Caki2 (cell line): ENCODE measurements at places on chromosomes 2 and 18.

- DNase-seq = no peak
Observed at GRCh38 chr2:239002954-239003623, 155.2 kb downstream of the TWIST2 start.

DNA sequence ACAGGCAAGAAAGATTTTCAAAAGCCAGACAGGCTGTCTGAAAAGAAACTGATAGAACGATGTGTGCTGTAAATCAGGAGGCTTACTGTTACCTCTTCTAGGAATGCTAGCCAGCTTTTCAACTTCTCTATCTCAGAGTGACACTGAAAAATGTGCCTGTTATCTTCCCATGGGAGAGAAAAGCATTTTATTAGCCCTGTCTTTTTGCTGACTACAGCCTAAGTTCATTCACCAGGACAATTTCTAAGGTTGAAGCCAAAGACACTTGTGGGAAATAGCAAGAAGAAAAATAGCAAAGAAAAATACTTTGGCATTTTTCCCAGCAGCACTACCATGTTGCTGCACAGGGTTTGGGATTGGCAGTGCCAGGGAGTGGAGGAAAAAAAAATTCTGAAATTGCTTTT, 34.0 kb downstream of the ABCB11 start:
- DNase-seq = no peak

- no peak for DNase-seq
Observed at GRCh38 chr2:113709022-113709421, 47.4 kb downstream of the SLC35F5 start.

DNA sequence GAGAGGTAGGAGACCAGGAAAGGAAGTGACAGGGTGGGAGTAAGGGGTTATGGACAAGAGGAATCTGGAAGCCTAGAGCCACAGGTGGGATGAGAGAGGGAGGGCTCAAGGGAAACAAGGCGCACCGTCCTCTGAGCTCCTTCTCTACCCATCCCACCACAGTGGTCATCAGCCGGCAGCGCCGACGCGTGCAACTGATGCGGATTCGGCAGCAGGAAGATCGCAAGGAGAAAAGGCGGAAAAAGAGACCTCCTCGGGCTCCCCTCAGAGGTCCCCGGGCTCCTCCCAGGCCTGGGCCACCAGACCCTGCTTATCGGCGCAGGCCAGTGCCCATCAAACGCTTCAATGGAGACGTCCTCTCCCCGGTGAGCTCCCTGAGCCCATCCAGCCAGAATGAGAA, 5.2 kb downstream of the TMEM198 start:
- no peak for DNase-seq

DNA sequence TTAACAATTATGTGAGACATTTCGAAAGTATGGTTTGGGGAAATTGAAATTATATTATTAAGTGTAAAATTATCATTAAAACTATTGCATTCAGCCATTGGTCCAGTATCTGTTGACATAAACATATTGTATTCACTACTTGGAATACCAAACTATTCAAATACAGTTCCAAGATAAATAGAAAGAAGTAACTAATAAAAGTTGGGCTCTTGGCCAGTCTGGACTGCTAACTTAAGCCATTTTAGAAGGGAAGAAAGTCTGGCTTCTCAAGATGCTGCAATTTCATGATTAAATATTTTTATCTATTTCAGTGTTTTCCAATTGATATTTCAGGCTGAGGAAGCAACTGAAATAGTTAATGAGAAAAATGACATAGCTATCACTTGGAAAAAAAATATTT, 109.8 kb upstream of the CHRNA1 start:
- no peak for DNase-seq

DNA sequence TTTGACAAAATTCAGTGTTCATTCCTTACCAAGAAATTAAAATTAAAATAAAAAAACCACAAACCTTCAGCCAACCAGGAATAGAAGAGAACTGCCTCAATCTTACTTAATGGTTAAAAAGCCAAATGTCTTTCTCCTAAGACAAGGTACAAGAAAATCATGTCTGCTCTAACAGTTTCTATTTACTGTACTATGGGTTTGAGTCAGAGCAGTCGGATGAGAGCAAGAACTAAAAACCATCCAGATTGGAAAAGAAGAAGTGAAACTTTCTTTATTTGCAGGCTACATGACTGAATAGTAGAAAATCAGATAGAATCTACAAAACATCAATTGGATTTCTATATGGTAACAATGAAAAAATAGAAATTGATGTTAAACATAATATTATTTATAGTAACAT, 555.5 kb upstream of the TNP1 start:
- DNase-seq = no peak

DNA sequence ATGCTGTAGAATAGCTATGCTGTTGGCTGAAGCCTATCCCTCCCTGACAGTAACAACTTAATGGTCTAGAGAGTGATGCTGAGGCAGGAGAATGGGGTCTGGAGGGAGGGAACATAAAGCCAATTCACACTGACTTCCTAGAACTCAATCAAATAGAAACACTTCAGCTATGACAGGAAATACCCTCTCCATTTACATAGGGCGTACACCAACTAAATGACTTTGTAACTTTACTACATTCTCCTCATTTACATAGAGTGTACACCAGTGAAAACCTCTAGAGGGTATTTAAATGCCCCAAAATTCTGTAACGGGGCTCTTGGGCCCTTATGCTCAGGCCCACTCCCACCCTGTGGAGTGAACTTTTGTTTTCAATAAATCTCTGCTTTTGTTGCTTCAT, 41.5 kb downstream of the YPEL5 start:
- DNase-seq = no peak

- DNase-seq = no peak
Observed at GRCh38 chr2:85746321-85747004, 7.3 kb upstream of the ATOH8 start.

DNA sequence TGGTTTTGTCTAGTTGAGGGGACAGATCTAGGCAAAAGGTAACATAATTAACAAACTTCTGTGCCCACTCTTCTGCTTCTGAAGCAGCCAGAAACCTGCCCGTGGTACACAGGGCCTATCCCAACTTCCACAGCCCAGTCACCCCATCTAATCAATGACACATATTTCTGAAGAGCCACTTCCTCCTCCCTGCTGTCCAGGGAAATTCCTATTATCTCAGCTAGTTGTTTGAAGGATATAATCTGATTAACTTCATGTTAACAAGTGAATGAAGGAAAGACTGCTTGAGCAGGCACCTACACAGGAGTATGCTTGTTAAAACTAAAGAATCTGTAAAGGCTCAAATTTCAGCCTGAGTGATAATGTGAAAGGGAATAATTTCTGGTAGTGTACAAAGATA, 61.4 kb downstream of the CCDC148 start:
- peak; percentile 12 for DNase-seq

GRCh38 chr2:23386339-23387220, 1.6 kb downstream of the KLHL29 start:
- DNase-seq = peak; percentile 45

GRCh38 chr2:66236067-66236685, 198.7 kb upstream of the MEIS1 start:
- DNase-seq = no peak

DNA sequence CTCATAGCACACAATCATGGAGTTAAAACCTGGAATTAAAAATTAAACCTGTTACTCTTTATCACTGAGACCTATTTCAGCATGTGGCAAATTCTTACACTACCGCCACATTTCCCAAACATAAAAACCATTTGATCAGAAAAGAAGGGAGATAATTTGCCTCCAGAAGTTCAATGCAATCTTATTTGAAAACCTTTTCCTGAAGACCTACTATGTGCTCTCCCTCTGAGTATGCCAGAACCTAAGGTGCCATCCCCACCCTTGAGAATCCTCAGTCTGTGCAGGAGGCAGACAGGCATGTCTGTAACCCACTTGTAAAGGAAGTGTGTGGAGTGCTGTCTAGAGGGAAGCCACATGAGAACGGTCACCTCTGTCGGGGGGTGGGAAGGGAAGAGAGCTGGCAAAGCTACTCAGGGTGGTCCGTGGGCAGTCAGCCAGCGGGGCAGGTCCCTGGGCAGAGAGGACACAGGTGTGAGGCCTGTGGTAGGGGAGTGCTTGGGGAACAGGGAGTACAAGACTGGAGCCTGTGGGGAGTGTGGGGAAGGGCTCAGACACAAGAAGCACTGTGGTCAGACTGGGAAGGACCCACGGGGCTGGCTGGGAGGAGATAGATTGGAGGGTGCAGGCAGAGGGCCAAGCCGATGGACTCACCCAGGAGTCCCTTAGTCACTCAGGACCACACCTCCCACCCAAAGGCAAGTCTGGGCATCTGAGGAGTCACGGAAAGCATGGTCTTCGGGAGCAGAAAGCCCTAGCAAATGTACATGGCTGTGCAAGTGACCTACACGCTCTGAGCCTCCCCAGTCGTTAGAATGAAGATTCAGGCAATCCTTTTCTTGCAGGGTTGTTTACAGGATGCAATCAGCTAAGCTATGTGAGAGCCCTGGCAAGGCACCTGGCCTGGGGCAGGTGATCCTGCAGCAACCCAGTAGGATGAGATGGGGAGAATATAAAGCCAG, 22.8 kb downstream of the CRACDL start:
- DNase-seq = no peak

DNA sequence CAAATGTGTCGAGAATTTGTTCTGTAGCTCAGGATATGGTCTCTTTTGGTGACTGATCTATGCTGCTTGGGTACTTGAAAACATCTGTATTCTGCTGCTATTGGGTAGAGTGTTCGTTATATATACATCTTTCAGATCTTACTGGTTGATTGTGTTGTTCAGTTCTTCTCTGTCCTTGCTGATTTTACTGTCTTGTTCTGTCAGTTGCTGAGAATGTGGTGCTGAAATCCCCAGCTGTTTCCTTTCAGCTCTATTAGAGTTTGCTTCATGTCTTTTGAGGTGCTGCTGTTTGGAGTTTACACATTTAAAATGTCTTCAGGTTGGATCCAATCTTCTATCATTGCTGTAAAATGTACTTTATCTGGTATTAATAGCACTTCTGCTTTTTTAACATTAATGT, 12.9 kb downstream of the BCL2L11 start:
- no peak for DNase-seq

DNA sequence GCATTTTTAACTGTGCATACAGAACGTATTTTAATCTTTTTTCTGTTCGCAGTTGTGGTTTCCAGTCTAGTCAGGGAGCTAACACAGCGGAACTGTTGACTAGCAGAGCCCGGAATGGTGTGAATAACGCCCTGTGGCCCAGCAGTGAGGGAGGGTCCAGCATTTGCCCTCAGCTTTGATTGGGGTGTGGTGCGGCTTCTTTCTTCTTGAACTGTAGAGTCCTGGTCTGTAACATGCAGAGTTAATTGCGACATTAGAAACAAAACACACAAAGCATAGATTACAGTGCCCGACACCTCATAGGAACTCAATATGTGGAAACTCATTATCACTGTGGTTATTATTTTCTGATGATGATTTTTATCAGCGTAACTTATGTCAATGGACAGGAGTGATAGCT, 253.6 kb downstream of the SOX11 start:
- no peak for DNase-seq

- DNase-seq = no peak
Observed at GRCh38 chr2:96970910-96971309, 15.5 kb downstream of the FAM178B start.

DNA sequence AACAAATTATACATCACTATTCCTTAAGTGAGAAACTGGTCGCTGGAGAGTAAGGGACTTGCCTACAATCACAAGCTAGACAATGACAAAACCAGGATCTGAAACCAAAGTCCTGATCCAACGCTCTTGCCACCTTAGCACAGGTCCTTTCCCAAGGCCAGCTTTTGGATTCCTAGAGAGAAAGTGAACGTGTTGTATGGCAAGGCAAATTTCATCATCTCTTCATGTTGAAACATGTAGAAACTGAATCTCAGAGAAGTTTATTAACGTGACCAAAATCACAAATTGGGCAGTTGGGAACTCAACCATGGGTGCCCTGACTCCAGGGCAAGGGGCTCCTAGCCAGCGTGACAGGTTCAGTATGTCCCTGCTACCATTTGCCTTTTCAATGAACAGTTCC, 118.2 kb downstream of the VWC2L start:
- DNase-seq = no peak

DNA sequence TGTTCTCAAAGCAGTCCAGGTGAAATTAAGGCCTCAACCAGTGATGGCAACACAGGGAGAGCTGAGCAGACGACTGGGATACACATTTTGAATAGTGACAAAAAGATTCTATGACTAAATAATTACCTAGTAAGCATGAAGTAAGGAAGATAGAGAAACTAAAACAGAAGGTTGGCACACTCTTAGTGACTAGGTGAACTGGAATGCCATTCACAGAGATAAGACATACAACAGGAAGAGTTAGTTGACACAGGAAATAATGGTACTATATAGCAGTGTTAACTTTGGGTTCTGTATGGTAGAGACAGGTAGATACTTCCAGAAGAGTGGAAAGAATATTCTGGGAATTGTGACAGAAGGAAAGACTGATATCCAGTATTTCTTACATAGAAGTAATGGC, 181.8 kb upstream of the NT5C1B start:
- DNase-seq = no peak

- DNase-seq = no peak
Observed at GRCh38 chr2:160967523-160967922, 192.7 kb upstream of the TANK start.

- peak; percentile 1 for DNase-seq
Observed at GRCh38 chr18:68083131-68083530, 566.6 kb upstream of the DSEL start.

DNA sequence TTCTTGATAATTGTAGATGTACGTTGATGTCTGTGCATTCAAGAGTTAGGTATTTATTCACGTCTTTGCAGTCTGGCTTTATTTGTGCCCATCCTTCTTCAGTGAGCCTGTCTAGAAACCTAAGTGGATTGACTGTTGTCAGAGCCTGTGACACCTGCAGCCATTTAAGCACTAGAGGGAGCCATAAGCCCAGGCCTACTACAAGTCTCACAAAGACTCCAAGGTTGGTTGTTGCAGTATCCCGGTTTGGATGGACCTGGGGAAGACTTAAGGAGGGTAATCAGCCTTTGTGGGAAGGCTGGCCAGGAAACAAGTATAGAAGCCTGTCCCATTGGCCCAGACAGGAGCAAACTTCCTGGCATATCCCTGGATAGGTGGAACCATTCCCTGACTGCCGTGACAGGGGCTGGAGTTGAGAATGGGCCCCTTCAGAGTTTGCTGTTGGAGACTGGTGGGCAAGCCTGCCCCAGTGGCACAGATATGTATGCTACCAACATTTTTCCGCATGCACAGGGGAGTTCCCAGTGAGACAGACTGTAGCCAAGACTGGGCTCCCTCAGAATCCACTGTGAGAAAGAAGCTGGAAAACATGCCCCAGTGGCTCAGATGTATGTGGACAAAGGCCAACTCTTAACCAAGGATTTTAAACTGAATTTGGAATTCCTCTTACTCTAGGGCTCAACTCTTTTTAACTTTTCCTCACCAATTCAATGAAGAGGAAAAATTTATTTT, 9.3 kb upstream of the LRRC30 start:
- DNase-seq = peak; percentile 40

DNA sequence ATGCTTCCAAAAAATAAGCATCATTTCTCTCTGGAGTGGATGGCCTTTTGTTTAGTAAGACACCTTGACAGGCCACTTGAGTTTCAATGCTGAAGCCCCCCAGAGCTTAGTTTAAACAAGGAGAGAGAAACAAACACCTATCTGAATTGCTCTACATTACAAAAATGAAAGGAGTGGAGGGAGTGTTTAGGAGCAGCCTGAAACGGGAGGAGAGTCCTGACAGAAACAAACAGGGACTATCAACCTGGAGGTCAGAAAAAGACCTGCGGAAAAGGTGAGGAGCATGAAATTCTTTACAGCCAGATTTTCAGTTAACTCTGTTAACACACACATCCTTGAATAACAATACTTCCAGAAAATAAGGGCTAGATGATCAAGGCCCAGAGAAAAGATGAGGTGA, 126.2 kb downstream of the NR4A2 start:
- DNase-seq = no peak
